ENCODE measurements at places on chromosomes 2 and 18. TPM values are rescaled to one million over a fixed set of nuclear protein-coding genes. Genes with fewer than 3 reads are reported as not detected.

Gene EFEMP1
- polyA plus RNA-seq = 38.0 TPM

Gene LYPD6B
- 1.4 TPM for polyA plus RNA-seq

DNA sequence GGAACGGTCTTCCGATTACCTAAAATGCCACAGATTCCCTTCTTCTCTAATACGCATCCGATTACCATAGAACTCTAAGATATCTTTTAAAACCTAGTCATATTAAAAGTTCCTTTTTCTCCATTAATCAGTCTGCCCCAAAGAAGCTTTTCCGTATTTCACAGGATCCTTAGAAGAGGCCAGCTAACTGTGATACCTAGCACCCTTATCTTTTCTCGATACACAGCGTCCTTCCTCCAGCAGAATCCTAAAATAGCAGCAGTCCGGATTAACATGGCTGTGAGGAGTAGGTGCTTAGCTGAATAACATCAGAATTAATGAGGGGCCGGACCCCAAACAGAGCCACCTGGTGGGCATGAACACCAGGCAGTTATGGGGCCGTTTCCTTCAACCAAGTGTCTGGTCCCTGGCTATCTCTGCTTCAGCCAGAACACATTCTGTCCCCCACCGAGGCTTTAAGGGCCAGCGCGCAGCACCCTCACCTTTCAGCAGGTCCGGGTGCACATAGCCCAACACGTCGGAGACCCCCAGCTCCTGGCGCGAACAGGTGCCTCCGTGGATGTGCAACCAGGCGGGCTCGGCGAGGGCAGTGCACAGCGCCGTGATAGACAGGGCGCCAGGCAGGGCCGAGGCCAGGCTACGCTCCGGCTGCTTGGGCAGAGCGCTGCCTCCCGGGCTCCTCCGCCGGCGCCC, 995 bp downstream of the TMEM127 start:
- no peaks in the 10 kb centered on the region for H3K27me3 ChIP-seq
- no peak overlapping the region for H3K27ac ChIP-seq
- peak; percentile 16 for DNase-seq
- peaks cover 38% of the 10 kb centered on the region for H3K36me3 ChIP-seq
- H3K4me3 ChIP-seq = peak overlapping the region; percentile 76

Gene SLC11A1
- 0.84 TPM for polyA plus RNA-seq

DNA sequence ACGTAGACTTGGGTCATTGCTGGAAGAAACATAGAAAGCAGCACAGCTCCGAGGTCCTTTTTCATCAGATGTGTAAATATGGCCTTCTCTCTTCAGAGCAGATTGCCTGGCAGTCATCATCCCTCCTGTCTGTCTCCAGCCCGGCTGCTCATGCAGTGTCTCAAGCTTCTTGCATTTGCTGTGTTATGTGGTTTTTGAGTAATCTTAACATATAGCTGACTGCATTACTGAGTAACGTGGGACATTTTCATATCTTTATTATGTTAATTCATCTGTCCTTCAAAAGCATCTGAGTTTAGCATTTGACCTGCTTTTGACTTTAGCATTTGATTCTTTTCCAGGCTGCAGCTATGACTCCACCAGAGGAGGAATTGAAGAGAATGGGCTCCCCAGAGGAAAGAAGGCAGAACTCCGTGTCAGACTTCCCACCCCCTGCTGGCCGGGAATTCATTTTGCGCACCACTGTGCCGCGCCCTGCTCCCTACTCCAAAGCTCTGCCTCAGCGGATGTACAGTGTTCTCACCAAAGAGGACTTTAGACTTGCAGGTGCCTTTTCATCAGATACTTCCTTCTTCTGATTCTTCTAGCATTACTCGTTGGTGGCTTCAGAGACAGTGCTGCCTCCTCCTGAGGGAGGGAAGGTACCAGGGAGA, 116.2 kb downstream of the RAB3GAP1 start:
- H3K4me1 ChIP-seq = no peaks in the 10 kb centered on the region
- H3K27me3 ChIP-seq = no peaks in the 10 kb centered on the region
- DNase-seq = peak; percentile 21
- H3K4me3 ChIP-seq = no peak overlapping the region
- peaks cover 66% of the 10 kb centered on the region for H3K36me3 ChIP-seq

DNA sequence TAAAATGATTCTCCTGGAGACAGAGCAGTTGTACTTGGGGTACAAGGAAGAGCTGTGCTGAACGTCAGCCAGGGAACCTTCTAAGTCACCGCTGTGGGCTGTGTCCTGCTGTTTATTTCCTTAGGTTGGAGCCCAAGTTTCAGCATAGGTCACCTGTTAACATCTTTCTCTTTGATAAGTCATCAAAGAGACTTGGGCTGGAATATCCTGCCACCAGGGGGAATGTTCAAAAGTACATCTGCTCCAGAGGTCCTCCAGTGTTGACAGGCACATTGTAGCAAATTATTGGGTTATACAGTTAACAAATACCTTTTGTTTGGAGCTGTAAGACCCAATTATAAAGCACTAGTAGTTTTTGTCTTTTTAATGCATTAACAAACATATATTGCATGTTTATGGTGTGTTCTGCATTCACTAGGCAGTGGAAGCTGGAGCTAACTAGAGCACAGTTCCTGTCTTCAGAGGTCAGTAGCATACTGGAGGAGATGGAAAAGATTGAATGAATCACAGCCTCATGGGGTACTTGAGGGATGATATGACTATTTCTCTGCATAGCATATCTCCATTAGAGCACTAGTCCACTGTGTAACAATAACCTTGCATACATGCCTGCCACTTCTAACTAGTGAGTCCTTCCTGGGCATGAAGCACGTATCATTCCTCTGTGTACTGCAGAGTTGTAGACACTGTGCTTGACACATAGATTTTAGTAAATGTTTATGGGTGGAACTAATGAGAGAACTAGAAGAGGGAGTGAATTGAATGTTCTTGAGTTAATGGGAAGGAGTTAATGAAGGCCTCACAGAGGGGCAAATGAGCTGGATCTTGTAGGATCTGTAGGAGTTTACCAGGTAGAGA, 182.1 kb downstream of the AGAP1 start:
- H3K27me3 ChIP-seq = peaks cover 6% of the 10 kb centered on the region
- peaks cover 4% of the 10 kb centered on the region for H3K4me1 ChIP-seq
- no peak overlapping the region for H3K27ac ChIP-seq
- no peak for DNase-seq

- H3K4me3 ChIP-seq = no peak overlapping the region
- H3K4me1 ChIP-seq = no peaks in the 10 kb centered on the region
- no peaks in the 10 kb centered on the region for H3K36me3 ChIP-seq
- no peak overlapping the region for H3K27ac ChIP-seq
- peak; percentile 29 for DNase-seq
- H3K27me3 ChIP-seq = no peaks in the 10 kb centered on the region
Measured at GRCh38 chr2:198314559-198315153, 510.3 kb downstream of the PLCL1 start.

- peak overlapping the region; percentile 42 for H3K27ac ChIP-seq
- H3K4me3 ChIP-seq = no peak overlapping the region
- H3K27me3 ChIP-seq = no peaks in the 10 kb centered on the region
- DNase-seq = peak; percentile 12
- H3K36me3 ChIP-seq = no peaks in the 10 kb centered on the region
- peaks cover 12% of the 10 kb centered on the region for H3K4me1 ChIP-seq
Measured at GRCh38 chr18:45103319-45104048, 422.8 kb downstream of the SETBP1 start.

- H3K4me1 ChIP-seq = no peaks in the 10 kb centered on the region
- no peaks in the 10 kb centered on the region for H3K27me3 ChIP-seq
- H3K4me3 ChIP-seq = no peak overlapping the region
- no peak for DNase-seq
- no peaks in the 10 kb centered on the region for H3K36me3 ChIP-seq
Measured at GRCh38 chr2:191202881-191203397, 42.3 kb upstream of the MYO1B start.

GRCh38 chr18:4987452-4988405, 209.3 kb downstream of the AKAIN1 start:
- no peaks in the 10 kb centered on the region for H3K36me3 ChIP-seq
- H3K27me3 ChIP-seq = no peaks in the 10 kb centered on the region
- no peaks in the 10 kb centered on the region for H3K4me1 ChIP-seq

GRCh38 chr2:129008055-129008880, 689.6 kb upstream of the HS6ST1 start:
- no peaks in the 10 kb centered on the region for H3K4me1 ChIP-seq
- no peaks in the 10 kb centered on the region for H3K27me3 ChIP-seq
- no peak overlapping the region for H3K27ac ChIP-seq

DNA sequence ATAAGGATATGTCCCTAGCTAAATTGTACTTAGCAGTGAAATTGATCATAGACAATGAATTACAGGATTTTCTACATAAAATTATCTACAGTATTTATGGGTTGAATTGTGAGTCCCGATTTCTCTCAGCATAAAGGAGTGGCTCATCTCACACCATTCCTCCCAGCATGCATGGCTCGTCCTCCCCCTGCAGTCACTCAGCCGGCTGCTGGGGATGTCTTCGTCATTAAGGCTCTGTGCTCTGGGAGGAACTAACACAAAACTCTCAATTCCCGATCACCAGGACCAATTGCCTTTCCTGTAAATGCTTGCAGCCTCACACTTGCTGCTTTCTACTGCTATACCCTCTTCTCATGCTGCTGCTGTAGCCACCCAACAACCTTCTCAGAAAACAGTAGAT, 75.9 kb downstream of the TXNL1 start:
- peaks cover 1% of the 10 kb centered on the region for H3K27me3 ChIP-seq
- H3K4me3 ChIP-seq = no peak overlapping the region
- DNase-seq = no peak
- H3K27ac ChIP-seq = no peak overlapping the region
